ENCODE measurements at places on chromosomes 16 and 17.

- no peak for DNase-seq
Observed at GRCh38 chr16:83100679-83101078, 473.9 kb downstream of the CDH13 start.

DNA sequence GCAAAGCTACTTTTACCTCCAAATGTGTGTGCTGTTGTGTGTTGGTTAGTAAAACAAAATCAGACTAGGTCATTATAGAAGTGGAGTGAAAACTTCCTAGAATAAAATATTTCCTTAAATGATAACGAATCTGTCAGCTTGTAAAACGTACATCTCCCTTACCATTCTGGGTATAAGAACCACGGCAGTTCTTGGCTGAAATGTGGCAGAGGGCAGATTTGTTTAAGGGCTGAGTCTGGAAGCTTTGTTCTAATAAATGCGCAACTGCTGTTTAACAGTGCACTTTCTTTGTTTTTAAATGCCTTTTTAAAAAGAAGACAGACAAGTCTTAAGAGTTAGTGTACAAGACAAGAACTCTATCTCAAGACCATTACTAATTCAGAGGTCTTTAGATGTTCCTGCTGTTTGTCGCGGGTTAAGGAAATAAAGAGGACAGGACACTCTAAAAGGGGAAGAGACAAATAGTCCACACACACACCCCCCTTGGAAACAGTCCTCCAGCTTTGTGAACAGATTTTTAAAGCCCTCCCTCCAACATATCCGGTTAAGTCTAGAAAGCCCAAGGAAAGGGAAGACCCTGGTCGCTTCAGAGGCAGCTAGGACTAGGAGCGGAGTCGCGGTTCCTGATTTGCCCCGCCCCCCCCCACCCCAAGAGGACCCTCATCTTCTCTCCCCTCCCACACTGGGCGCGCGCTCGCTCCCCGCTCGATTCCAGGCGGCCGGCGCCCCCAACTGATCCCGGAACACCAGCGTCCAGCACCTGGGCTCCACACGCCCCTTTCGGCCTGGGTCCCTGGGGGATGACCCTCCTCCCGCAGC is 658 bp downstream of the SYNRG start:
- DNase-seq: peak; percentile 30

DNA sequence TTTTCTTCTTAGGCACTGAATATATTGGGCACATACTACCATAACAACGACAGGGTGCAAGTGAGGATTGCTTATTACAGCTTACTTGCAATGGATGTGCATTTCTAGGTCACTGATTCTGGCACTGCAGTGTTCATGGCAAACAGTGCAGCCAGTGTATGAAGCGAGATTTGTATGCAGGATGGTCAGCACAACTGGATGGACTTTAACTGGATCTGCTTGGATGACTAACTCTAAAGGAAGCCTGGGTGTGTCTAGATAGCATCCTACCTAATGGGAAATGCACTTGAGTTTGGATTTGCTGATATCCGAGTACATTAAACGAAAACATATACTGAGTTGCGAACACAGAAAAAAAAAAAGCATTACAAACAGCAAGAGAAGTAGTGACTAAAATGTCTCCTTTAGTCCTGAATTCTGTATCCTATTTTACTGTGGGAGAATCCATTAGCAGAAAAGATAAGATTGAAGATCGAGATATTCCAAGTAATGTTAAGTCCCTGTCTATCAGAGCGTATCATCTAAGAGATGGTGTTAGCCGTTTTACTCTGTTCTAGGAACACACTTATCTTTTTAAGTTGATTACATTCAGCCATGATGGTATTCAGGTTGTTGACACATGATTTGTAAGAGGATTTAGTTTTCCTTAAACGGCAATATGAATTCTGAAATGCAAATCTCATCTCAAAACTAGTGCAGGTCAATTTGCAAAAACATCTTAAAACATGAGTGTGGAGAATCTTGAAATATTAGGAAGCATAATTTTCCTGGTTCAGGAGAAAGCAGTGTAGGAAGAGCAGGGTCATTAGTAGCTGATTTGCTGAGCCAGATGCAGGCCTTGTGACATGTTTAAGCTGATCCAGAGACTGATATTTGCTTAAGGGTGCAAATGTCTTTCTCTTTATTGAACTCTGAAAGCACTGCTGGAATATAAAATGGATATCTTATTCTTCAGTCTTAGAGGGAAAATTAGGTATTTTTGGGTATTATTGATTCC is 142.6 kb upstream of the CPHXL start:
- DNase-seq: no peak

DNA sequence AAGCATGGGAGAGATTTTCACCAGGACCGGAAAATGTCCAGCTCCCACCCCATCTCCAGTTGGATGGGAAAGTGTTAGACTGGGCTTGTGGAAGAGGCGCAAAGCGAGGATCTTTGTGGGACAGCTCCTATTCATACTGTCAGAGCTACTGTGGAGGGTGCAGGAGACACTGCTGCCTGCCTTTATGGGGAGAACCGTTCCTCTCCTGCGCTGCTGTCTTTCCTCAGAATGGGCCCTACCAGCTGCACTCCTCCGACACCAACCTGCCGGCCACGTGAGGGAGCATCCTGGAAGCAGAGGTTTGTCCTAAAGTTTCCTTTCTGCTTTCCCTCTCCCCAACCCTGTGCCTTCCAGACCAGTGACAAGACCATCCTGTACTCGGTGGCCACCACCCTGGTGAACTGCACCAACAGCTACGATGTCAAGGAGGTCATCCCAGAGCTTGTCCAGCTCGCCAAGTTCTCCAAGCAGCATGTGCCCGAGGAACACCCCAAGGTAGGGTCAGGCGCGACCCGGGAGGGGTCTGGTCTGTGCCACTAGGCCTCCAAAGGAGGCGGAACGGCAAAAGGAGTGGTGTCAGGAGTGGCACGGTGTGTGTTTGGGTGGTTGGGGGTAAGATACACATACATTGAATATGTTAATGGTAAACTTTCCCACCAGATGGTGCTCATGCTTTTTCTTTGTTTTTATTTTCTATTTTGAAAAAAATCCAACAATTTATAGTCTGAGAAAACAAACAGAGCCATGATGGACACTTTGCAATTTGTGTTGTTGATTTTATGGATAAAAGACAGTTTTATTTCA is 23.0 kb downstream of the SLC35G3 start:
- no peak for DNase-seq

DNA sequence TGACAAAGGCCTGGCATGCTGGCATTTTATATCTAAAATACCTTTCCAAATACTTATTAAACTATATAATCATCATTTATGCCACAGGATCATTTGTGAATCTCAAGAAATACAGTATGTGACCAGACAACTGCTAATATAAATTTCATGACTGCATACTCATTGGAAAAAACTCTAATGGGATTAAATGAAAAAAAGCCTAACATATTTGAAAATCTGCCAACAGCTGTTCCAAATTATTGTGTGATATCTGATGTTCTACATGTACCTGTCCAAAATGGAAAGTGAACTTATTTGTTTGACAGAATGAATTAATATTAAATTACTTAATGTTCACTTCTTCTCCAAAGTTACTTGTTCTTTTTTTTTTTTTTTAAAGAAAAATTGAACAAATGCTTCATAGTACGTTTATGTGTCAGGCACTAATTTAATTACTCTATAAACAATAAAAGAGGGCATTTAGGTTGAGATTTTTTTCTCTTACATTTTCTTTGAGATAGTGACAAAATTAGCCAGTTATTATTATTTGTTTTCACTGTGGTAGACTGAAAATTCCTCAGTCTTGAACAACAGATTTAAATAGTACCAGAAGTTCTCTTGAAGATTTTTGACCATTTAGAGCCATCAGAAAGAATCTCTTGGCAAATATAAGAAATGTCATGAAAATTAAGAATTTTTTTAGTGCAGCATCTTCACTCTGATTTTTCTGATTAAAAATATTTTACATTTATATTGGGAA is 114.0 kb downstream of the FTO start:
- no peak for DNase-seq
